Chondrocyte (in vitro differentiated cells): ENCODE measurements at places on chromosomes 6 and 20. TPM values are rescaled to one million over a fixed set of nuclear protein-coding genes. Genes with fewer than 3 reads are reported as not detected.

Gene TFAP2D
- not detected in 3 replicates for total RNA-seq

Gene HRH3
- not detected in 3 replicates for total RNA-seq

Gene TTK
- 3.7 to 4.4 TPM (median 3.8 TPM) in 3 replicates for total RNA-seq

GRCh38 chr6:35128042-35128441, 13.1 kb downstream of the TCP11 start:
- DNase-seq, result no peak

DNA sequence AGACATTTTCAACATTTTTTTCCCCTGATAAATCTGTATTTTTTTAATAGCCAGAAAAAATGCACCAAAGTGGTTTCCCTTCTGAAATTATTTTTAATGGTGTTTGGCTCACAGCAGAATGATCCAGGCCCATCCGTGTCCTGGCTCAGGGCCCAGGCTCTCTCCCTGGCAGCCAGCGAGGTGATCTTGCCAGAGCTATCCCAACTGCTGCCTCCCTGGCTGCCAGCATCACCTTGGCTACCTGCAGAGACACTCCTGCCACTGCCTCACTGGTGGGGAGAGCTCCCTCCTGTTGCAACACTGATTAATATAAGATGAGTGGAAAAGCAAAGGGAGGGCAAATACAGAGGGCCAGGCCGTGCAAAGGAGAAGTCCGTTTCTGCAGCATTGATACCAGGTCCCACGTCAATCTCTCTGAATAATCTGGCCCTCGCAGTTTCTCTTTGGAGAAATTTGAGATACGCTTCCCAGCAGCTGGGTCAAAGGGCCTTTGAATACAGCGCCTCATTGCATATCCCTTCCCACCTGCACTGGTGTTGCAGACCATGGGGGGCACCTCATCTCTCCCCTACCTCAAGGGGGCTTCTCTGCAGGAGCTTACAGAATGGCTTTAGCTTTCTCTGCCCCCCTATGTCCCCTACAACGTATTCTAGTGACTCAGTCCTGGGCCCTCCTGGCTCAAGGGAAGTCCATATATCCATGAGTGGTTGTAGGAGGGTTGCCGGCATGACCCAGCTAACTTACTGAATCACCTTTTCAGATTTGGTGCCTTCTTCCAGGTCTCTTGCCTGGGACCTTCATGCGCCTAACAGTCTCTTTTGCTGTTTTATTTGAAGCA, 12.8 kb upstream of the DSTN start:
- DNase-seq, result no peak

- no peak for DNase-seq
Observed at GRCh38 chr20:561437-562231, 18.0 kb upstream of the CSNK2A1 start.

GRCh38 chr20:47252879-47253307, 103.6 kb downstream of the ZMYND8 start:
- DNase-seq, result no peak

Gene SNTA1
- total RNA-seq, result 22.3 to 68.1 TPM (median 63.3 TPM) in 3 replicates

Gene TP53RK
- total RNA-seq, result 12.0 to 13.3 TPM (median 12.1 TPM) in 3 replicates

GRCh38 chr6:54111341-54112045, at the start of gene MLIP:
Gene MLIP (plus strand): TSS chr6:54111443. CDS start chr6:54111480, 37 bp downstream.
- no peak for DNase-seq

Gene FILIP1
- total RNA-seq, result 0.51 to 7.1 TPM (median 7.0 TPM) in 3 replicates

DNA sequence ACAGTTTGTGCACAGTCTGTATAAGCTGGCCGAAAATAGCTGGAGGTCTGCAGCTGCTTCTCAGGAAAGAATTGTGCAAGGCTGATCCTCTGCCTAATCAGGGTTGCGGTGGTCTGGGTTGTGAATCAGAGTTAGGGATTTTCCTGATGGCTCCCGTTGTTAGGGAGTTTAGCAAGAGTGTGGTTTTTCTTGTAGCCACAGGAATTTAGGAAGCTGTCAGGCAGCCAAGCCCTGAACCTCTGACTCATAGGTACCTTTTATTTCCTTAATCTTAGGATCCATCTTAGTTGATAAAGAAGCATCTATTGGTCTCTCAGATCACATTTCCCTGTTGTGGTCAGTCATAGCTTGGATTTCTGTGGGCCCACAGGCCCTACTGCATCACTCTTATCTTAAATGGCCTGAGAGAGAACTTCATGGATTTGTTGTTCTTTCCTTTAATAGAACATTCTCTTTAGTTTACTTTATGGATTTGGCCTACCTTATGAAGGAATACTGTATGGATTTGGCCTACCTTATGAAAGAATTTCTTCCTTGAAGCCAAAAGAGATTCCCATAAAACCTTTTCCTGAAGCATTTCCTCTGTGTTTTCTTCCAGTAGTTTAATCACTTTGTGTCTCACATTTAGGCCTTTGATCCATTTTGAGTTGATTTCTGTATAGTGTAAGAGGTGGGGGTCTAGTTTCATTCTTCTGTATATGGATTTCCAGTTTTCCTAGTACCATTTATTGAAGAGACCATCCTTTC, 10.3 kb downstream of the KIF25 start:
- DNase-seq, result no peak

Gene RCAN2
- 3.7 to 23.9 TPM (median 23.8 TPM) in 3 replicates for total RNA-seq

DNA sequence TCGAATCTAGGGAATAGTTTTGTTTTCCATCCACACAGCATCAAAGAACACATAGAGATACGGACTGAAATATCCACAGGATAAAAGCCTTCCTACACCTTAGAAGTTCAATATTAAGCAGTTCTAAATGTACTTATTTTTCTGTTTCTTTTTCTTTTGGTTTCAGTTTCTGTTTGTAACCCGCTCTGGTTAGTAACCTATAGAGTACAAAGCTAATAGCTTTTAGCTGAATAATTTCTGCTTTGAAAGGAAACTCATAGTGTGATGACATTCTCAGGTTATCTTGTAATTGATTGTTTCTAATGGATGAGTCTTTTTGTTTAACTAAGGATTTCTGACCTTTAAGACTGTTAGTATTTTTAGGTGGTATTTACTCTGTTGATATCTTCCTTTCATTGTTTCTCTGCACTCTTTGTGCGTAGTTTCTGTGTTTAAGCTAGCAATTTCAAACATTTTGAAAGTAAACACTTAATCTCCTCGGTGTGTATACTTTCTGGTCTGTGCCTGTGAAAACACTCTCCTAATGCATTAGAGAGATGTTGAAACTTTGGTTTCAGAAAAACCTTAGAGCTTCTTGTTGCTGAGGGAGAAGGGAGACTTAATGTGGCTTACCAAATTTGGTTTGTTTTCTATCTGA, 385.5 kb downstream of the HDGFL1 start:
- DNase-seq, result no peak

Gene NTSR1
- total RNA-seq, result 0.10 TPM in 1 of 3 replicates, not detected in the others

DNA sequence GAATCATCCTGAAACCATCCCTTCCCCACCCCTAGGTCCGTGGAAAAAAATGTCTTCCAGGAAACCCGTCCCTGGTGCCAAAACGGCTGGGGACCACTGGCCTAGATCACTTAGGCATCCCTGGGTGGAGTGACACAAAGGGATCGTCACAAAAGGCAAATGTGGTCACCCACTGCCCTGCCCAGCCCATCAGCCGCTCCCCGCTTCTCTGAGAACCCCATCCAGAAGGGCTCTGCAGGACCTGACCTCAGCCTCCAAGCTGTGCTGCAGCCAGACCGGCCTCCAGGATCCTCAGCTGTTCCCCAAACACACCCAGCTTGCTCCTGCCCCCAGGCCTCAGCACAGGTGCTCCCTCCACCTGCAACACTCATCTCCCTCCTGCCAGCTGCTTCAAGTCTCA, 61.6 kb downstream of the PREX1 start:
- no peak for DNase-seq

- no peak for DNase-seq
Observed at GRCh38 chr20:54566031-54566688, 90.8 kb downstream of the DOK5 start.

- no peak for DNase-seq
Observed at GRCh38 chr20:4193069-4193452, 177.7 kb upstream of the RNF24 start.

DNA sequence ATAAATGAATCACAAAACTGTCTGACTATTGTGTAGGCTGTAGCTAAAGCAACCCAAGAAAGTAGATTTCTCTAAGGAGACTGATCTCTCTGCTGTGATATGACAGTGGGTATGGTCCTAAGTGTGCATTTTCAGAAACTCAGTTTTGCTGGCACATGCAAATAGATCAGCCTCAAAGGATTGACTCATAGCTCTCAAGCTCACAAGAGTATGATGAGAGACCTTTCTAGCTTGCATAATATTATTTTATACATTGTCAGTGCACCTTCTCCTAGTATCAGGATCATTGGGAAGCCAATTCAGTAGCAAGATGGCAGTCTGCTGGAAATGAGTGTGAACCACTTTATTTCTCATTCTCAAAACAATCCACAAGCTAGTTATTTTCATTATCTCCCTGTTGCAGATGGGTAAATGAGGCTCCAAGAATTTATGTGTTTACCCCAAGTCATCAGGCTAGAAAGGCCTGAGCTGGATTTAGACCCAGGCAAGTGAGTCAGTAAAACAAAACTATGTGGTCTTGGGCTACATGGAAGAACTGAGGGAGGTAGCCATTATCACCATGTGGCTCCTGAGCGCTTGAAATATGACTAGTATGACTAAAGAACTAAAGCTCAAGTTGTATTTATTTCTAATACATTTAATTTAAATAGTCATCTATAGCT, 27.9 kb upstream of the PLCB4 start:
- no peak for DNase-seq

Gene SPEF1
- 0.12 to 0.60 TPM in 2 of 3 replicates, not detected in the other for total RNA-seq

- DNase-seq, result no peak
Observed at GRCh38 chr20:48278961-48279481, 493.7 kb upstream of the SULF2 start.

Gene EDN3
- total RNA-seq, result 0.55 to 0.59 TPM in 2 of 3 replicates, not detected in the other

DNA sequence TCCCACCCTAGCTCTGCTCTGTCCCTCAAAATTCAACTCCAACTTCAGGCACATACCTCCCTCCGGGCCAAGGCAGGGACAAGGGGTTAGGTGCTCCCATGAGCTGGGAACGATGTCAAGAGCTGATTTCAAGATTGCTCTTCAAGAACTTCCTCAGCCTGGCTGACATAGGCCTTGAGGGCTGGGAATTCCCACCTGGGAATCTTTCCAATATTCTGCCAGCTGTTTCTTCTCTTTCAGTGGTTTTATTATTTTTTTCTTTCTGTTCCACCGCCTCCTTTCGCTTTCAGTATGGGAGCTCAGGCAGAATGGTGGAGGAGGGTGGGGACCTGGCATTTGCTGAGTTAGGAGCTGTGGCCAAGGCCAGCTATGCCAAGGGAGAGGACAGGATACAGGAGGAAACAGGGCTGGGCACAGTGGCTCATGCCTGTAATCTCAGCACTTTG, 33.7 kb downstream of the SRSF3 start:
- DNase-seq, result peak; percentile 59

DNA sequence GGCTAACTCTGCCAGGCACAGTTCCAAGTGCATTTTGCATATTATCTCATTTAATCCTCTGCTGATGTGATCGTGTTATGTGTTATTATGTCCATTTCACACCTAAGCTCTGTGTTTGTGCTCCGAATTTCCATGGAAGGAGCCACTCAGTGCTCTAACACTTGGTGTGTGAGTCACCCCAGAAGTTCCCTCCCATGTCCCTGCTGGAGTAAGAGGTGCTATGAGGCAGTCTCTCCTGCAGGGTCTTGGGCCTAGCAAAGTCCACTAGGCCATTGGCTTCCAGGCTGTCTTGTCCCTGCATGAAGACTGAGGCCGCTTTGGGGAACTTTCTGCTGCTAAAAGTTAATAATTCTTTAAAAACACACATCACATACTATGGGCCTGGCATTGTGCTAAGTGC, 405.9 kb upstream of the SULF2 start:
- no peak for DNase-seq

- DNase-seq, result no peak
Observed at GRCh38 chr6:6492675-6493074, 95.8 kb upstream of the LY86 start.

Gene MYO6
- 32.5 to 56.0 TPM (median 34.4 TPM) in 3 replicates for total RNA-seq

Gene IRF4
- 0.05 TPM in 1 of 3 replicates, not detected in the others for total RNA-seq

Gene UBD
- total RNA-seq, result not detected in 3 replicates

GRCh38 chr6:21800948-21801438, 207.4 kb downstream of the SOX4 start:
- DNase-seq, result no peak

Gene CDH4
- total RNA-seq, result 0.48 to 1.1 TPM (median 0.99 TPM) in 3 replicates

DNA sequence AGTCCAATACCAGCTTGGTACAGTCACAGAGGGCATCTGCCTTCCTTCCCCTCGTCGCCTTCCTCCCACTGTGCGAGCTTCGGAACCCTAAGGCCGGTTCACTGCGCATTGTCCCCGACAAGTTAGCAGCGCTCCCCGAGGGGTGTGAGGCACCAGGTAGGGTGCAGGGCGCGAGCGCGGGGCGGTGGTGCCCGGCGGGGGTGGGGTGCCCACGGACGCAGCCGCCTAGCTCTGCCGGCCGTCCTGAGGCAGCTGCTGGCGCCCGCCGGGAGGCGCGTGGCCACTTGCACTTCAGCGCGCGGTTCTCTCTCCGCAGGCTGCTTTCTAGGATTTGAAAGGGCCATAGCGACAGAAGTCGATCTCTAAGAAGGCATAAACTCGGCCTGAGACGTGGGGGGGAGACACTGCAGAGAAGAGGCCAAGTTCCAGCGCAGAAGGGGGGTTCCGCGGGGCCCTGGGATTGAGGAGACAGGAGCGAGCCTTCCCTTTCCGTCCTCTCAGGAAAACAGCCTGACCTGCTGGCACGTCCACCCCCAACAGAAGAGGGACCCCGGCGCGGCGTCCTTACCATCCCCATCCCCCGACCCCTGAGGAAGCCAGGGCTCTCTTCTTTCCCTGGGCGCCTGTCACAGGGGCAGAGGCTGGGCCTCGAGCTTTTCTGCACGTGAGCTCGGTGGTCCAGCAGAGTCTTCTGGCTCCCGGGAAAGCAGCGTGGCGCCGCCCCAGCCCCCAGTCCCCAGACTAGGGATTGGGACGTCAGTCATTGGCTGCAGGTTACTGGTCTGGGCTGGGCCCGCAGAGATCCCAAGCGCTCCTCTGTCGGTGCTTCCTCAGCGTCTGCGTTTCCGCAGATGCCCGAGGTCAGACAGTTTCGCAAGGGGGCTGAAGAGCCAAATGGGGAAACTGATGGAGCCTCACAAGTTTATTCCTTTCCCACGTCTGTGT, 15.6 kb upstream of the PRDM13 start:
- no peak for DNase-seq

- DNase-seq, result no peak
Observed at GRCh38 chr6:16064671-16065072, 64.2 kb upstream of the MYLIP start.

DNA sequence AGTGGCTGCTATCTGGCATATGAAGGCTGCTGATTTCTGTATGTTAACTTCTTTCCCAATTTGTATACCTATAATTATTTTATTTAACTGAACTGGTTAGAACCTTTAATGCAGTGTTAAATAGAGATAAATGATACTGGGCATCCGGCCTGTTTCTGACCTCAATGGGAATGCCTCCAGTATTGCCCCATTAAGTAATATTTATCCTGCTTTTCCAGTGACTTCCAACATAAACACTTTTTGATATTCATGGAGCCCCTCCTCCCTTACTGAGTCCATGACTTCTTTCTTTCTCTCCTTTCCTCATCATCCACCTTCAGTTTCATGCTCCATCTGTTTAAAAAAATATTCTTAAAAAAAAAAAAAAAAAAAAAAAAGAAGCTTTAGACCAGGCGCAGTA, 8.8 kb downstream of the TRIM27 start:
- no peak for DNase-seq
